ENCODE measurements at places on chromosomes 2 and 18.

DNA sequence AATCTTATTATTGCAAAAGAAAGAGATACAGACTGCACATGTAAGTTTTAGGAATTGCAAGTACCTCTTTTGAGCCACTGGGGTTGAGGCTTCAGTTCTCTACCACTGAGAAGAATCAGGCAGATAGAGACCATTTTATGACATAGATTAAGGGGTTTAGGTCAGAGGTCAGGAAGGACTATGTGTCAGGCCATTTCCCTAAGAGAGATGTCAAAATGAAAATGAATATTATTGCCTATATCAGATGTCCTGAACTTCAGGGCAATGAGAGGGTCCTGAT lies 113.7 kb downstream of the GATA6 start:
- no peak for DNase-seq

DNA sequence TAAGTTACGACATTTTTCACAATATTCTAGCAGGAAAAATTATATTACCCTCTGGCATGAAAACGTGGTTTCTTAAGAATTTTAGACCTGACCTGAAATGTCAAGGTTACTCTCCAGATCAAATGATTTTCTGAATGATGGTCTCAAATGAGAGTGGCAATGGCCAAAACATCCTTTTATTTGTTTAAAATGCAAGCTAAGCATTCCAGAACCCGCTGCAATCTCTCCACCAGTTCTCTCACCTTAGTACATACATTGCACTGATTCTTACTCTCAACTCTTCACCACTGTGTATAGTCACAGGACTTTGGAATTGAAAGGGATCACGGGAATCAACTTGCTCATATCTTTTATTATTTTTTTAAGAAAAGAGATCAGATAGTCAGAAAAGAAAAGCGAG lies 391.6 kb upstream of the LRATD1 start:
- DNase-seq = no peak

DNA sequence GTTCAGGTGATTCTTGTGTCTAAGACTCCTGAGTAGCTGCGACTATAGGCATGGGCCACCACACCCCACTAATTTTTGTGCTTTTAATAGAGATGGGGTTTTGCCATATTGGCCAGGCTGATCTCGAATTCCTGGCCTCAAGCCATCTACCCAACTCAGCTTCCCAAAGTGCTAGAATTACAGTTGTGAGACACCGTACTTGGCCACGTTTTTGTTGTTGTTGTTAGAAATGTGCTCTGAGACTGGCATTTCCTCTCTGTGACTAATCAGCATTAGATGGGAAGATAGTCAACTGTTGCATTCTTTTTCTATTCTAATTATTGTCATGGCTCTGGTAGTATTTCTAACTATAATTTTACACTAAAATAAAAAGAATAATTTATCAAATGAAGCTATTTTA lies 191.7 kb downstream of the CAMKMT start:
- DNase-seq = no peak

- DNase-seq = peak; percentile 62
These were observed 3.3 kb downstream of the INPP5D start for GRCh38 chr2:233063269-233063975.

DNA sequence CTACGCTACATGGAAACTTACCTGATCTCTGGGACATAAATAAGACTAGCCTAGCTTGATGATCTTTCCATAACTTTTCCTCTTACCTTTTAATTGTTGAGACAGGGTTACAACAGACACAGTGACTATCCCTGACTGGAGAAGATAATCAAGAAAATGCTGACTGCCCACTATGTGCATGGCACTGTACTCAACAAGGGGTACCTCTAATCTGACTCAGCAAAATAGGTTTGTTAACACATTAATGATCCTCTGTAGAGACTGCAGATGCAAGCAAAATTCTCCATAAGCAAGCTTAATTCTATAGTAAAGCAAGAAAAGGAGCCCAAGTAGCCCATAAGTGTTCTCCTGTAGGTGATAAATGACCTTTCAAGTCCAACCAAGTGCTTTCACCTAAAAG lies 25.5 kb downstream of the ACVR1C start:
- DNase-seq = no peak

GRCh38 chr2:224377751-224378700 lies 23.9 kb downstream of the FAM124B start:
- no peak for DNase-seq

- DNase-seq = no peak
These were observed 550.0 kb upstream of the SYT4 start for GRCh38 chr18:43827311-43827710.

GRCh38 chr18:52409727-52410126 lies 69.7 kb downstream of the DCC start:
- DNase-seq = peak; percentile 20

DNA sequence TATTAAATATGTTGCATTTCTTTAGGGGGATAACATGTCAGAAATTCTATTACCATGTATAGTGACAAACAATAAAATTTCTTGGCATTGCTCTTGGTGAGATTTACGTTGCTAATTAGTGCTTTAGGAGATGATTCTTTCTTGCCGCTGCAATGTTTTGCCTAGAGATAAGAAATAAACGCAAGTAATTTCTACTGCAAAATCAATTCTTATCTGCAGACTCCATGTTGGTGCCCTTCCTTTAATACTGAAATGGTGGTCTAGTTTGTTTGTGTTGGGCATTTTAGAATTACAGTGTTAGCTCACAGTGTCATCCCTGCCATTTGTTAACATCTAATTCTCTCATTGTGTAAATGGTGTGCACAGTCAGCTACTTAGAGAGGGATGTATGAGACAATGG lies 34.6 kb downstream of the ASXL3 start:
- DNase-seq = no peak

DNA sequence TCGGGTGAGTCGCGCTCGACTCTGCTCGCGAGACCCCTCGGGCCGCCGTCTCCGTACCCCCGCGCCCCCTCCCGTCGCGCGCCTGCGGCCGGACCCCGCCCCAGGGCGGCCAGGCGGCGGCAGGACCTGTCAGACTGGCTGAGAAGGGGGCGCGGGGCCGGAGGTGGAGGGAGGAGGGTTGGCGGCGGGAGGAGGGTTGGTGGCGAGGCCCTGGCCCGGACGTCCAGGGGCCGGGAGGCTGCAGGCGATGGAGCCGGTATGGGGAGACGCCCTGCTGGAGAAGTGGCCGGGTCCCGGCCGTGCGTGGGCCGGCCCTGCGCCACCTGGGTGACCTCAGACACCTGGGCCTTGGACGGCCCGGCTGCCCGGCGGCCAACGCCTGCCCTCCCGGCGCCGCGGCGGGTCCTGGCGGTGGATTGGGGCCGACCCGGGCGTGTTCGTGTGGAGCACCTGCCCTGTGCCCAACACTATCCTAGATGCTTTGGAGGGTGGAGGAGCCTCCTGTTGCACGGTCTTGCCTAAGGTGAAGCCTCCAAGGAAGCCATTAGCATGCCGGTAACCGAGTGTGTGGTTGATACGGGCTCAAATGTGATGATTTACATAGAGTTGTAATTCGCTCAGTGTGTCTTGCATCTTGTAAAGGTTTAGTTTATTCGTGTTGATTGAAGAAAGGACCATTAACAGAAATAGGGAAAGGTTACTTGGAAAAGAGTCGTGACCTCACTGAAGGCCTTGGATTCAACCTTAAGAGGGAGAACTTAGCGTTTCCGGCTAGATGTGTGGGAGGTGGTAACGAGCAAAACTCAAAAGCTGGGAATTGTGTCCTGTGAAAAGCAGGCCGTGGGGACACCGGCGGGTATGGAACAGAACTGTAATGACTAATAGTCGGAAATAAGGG lies 550 bp downstream of the MYL12B start:
- no peak for DNase-seq

DNA sequence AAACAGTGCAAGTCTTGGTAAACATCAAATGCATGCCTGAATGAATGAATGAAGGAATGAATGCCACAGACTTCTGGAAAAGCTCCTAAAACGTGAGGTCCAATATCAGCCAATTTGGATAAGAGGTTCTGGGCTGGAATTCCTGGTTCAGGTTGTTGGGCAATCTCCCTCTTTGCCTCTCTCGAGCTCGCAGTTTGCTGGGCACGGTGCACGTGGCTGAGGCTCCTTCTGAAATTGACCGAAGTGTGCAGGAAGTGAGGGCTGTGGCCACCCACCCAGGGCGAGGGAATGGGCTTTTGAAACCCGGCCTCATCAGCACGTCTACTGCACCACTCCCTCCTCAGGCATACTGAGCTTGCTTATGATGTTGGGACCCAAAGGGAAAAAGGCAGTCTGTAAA lies 288.8 kb upstream of the HS6ST1 start:
- no peak for DNase-seq

GRCh38 chr2:134491771-134492441 lies 226.9 kb downstream of the TMEM163 start:
- DNase-seq = no peak

- DNase-seq = no peak
These were observed 3.4 kb downstream of the NGEF start for GRCh38 chr2:233009661-233010060.

DNA sequence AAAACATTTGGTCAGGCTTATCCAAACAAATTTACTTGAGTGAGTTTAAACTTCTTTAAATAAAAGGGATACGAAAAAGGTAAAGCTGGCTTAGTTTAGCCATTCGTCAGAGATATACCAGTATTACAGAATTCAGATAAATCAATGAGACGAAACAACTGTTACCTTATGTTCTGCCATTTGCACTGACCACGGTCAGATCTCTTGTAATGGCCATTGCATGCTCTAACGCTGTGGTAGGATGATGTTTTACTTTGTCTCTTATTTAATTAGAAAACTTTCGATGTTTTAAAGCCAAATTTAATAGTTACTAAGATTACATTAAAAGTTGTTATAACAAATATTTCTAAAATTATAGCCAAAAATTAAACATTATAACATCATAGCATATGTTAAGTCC lies 1.5 kb downstream of the C18orf54 start:
- no peak for DNase-seq

DNA sequence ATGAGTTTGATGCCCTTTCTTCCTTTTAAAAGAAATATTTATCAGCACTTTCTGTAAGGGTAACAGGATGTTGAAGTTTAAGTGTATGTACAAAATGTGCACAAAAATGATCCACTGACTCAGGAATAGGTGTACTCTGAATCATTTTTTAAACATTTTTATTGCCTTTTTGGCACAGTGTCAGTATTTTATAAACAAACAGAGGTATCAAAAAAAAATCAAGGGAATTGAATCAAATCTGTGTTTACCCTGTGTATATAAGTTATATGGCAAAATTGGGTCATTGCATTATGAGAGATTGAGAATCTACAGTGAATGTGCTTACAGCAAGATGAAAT lies 513.9 kb upstream of the NETO1 start:
- DNase-seq = no peak

GRCh38 chr2:218999881-219000568 lies 6.8 kb upstream of the CRYBA2 start:
- no peak for DNase-seq

DNA sequence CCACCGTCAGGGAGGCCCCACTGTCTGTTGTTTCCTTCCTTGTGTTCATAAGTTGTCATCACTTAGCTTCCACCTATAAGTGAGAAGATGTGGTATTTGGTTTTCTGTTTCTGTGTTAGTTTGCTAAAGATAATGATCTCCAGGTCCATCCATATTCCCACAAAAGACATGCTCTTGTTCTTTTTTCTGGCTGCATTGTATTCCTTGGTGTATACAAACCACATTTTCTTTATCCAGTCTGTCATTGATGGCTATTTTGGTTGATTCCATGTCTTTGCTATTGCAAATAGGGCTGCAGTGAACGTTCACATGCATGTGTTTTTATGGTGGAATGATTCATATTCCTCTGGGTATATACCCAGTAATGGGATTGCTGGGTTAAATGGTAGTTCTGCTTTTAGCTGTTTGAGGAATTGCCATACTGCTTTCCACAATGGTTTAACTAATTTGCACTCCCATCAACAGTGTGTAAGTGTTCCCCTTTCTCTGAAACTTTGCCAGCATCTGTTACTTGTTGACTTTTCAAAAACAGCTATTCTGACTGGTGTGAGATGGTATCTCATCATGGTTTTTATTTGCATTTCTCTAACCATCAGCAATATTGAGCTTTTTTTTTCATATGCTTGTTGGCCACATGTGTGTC lies 156.6 kb upstream of the NOSTRIN start:
- DNase-seq = no peak

DNA sequence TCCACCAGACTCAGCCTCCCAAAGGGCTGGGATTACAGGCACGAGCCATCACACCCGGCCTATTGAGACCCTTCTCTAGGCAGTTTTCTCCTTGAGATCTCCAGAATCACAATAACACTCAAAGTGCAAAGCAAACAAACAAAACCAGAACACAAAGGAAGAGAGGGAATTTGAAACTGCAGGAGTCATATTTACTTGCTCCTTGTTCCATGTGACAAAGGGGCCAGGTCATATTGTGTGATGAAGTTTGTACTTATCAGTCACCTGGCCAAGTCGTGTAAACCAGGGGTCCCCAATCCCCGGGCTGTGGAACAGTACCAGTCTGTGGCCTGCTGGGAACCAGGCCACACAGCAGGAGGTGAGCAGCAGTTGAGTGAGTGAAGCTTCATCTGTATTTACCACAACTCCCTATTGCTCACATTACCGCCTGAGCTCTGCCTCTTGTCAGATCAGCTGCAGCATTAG lies 26.5 kb downstream of the SCYGR8 start:
- no peak for DNase-seq

GRCh38 chr2:28613186-28613585 lies 117.3 kb downstream of the PLB1 start:
- no peak for DNase-seq

DNA sequence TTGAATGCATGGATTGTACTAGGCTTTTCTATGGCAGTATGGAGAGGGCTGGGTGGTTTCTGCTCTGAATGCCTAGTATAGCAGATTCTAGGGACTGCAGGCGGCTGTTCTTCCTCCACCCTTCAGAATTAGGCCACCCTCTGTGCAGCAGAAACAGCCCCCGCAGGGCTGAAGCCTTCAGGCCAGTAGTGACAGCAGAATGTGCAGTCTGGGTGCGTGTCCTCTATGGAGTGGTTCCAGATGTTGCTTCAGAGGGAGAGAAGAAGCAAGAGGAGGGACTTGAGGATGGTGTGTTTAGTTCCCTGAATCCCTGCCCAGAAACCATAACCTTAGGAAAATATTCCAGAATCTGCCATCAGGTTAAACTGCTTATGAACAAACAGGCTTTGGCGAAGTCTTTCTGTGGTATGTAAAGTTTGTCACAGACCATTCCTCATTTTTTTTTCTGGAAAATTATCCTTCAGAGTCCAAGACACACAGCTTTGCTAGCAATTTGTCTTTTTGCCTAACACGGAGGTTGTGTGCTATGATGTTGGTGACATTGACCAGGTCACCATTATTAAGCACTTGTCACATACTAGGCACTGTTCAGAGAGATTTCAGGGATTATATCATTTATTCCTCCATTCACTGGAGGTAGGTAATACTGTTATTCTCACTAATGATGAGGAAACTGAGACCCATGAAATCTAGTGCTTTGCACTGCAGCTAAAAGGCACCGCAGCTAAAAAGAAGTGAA lies 21.1 kb downstream of the CASP10 start:
- no peak for DNase-seq

- no peak for DNase-seq
These were observed 1304.1 kb upstream of the CHAC2 start for GRCh38 chr2:52463457-52463856.

- DNase-seq = no peak
These were observed 2.8 kb downstream of the FOSL2 start for GRCh38 chr2:28395334-28396061.
